NCI-H1105 treated with DMSO at 0.1 percent for 48 hours (cell line): ENCODE measurements at places on chromosomes 12 and 14.

- DNase-seq: peak; percentile 21
Observed at GRCh38 chr14:35944847-35945246, 118.7 kb downstream of the BRMS1L start.

- no peak for DNase-seq
Observed at GRCh38 chr14:97177016-97177415, 379.8 kb downstream of the VRK1 start.

DNA sequence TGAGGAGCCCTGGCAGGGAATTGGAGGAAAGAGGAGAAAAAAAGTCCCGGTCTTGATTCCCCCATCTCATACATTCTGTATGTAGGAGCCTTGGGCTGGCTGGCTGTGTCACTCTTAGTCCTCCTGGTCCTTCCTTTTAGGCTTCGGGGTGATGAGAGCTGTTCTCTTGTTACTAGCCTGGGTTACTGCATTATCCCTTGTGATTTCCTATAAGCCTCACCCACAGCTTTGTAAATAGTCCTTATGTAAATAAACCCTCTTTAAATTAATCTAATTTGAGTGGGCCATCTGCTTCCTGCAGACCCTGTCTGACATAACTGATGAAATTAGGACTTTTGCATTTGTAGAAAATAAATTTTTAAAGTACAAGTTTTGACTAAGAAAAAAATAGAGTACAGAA is 19.2 kb downstream of the DNM1L start:
- peak; percentile 18 for DNase-seq

- DNase-seq: no peak
Observed at GRCh38 chr12:53192531-53193021, 11.9 kb upstream of the CSAD start.

- no peak for DNase-seq
Observed at GRCh38 chr12:121858662-121859572, at the start of gene HPD. TSS of gene HPD (minus strand) at chr12:121858859. CDS start at chr12:121858823, 36 bp downstream.

DNA sequence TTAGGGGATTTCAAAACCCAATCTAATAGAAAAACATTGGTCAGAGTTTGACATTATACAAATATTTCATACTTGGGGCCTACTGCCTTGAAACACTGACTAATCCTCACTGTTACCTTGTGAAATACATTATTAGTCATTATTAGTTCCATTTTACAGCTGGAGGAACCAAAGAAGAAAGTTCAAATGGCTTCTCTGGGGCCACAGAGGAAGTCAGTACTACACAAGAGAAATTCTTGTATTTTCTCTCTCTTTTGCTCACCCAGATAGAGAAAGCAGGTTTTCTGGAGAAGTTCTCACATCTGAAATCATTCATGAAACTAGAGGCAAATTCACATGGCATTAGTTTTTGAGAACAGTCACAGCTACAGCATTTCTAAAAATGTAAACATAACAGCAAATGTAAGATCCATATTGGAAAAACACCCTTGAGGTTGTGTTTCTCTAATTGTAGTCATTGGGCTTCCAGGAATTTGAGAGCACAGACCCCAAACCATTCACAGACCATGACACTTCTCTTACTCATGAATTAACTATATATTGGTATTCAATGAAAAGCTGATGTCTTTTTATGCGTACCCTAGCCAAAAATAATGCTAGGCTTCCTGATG is 83.0 kb downstream of the LLPH start:
- DNase-seq: no peak

GRCh38 chr12:105060715-105061378 is 23.4 kb downstream of the ALDH1L2 start:
- DNase-seq: no peak

DNA sequence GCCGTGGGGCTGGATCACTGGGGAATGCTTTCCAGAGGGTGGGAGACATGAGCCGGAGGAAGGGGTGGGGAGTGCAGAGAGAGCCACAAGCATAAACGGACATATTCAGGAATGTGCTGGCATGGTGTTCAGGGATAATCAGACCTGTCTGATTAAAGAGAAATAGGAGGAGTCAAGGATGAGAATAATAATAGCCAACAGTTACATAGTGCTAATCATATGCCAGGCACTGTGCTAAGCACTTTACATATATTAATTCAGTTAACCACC is 43.7 kb downstream of the LTBP2 start:
- no peak for DNase-seq

GRCh38 chr14:88612981-88613380 is 50.1 kb downstream of the ZC3H14 start:
- DNase-seq: no peak

GRCh38 chr14:57875296-57875695 is 9.4 kb upstream of the SLC35F4 start:
- DNase-seq: no peak

DNA sequence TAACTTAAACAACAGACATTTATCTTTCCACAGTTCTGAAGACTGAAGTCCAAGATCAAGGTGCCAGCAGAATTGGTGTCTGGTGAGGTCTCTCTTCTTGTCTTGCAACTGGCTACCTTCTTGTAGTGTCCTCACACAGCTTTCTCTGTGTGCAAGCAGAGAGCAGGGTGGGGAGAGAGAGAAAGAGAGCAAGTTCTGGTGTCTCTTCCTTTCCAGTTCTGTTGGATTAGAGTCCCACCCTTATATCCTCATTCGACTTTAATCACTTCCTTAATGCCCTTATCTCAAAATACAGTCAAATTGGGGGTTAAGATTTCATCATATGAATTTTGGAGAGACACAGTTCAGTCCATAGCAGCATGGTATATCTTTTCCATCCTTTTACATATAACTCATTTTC is 40.8 kb downstream of the DYRK2 start:
- DNase-seq: no peak

DNA sequence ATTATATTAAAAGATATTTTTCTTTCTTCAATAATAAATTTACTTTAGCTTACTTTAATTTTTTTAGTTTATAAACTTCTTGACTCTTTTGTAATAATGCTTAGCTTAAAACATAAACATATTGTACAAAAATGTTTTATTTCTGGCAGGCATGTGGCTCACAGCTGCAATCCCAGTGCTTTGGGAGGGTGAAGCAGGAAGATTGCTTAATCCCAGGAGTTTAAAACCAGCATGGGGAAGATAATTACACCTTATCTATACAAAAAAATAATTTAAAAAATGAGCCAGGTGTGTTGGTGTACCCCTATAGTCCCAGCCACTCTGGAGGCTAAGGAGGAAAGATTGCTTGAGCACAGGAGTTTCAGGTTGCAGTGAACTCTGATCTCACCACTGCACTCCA is 120.7 kb downstream of the GPHN start:
- DNase-seq: no peak

DNA sequence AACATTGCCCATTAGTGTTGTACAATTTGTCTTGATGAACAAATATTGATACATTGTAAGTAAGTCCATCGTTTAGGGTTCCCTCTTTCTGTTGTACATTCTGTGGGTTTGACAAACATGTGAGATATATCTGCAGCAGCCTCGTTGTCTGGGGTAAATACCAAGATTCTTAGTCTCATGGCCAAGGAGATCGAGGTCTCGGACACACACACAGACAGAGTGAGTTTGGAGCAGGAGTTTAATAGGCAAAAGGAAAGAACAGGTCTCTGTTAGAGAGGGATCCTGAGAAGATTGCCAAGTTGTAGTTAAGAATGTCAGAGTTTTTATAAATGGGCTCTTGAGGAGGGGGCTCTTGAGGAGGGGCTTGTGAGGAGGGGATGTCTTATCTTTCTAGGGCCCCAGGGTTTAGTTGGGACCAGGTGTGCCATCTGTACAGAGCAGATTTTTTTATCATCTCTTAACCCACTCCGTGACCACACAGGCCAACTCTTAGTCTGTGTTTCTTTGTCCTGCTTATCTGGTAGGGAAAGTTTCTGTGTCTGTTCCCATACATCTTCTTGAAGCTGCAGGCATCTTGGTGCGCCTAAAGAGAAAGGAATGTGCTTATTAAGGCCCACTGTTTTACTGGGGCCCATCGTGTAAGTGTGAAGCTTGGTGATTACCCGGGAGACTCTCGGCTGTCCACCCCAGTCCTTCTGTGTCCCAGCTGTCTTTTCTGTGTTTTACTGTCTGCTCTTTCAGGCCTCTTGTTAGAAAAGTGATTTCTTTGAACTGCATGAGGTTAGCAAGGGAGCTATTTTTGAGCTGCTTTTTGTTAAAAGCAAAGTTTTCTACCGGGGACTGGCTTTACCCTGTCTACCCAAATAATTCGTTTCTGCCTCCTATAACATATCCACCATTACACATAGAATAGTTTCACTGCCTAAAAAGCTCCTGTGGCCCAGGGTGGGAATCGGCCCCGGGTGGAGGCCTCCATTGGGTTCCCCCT is 22.4 kb upstream of the CLEC2D start:
- no peak for DNase-seq

DNA sequence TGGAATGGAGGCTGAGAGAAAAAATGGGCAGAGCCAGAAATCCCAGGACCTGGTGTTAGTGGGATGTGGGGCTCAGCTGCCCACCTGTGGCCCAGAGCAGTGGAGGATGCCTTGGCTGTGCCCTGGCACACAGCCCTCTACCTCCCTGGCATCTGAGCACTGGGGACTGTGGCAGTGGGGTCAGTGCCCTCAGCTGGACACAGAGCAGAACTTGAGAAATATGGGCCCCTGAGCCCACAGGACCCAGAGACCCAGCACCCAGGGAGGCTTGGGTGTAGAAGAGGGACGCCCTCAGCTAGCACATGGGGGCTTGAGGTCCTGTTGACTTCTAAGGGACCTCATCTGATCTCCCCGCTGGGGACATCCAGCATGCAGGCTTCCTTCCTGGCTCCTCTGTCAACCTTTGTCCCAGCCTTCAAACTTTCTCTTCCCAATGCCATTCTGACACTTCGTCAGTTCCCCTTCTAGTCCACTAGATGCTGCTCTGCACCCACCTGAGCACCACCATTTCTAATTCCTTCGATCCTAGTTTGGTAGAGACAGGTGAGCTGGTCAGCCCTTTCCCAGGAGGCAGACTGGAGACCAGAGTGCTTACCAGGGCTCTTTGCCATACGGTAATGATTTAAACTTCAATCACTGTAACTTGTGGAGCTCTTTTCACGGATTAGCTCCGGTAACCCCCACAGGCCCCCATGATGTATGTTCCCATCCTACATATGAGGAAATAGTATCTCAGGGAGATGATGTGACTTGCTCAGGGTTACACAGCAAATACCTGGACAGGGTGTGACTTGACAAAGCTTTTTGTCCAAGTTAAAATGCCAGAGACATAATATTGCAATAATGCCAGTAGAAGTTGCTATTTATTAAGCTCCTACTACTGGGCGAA is 143.7 kb downstream of the ASCL4 start:
- peak; percentile 71 for DNase-seq

DNA sequence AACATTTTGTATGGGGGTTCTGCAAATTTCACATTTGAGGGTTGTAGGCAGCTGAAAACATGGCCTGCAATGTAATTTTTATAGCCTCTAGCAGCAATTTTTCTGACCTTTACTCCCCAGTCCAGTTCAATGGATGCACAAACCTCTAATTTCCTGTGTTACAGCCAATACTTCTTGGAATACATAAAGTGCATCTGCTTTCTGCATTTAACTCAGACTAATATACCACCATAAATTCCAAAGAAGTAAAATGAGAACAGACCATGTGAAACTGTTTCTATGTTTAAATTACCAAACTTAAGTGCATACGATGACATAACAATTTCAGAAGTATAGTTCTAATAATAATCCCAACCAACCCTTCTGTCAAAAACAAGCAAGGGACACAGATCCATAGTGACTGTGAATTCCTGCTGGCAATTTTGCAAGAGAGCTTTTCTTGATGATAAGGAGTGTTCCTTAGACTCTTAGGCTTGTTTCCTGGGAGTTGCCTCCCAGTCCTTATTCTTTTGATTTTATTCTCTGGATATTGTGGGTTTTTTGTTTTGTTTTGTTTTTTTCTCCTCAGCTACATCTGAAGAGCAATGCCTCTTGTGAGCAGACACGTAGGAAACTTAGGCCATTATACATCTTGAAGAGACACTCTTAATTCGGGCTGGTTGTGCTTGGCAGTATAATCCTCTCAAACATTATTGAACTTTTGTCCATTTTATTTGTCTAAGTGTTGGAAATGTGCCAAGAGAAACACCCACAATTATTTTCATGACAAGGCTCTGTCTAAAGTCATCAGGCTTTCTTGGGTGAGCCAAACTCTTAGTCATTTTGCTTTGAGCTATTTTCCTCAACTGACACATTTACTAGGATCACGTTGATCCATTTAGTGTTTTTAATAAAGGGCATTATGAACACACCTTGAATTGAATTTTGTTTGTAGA is 51.3 kb upstream of the RERGL start:
- DNase-seq: peak; percentile 88

- no peak for DNase-seq
Observed at GRCh38 chr12:124434951-124435805, 132.2 kb downstream of the NCOR2 start.

GRCh38 chr14:29652571-29652970 is 275.1 kb downstream of the PRKD1 start:
- DNase-seq: no peak
